ENCODE measurements at places on chromosomes 7 and 10. TPM values are rescaled to one million over a fixed set of nuclear protein-coding genes. Genes with fewer than 3 reads are reported as not detected.

- peak; percentile 87 for DNase-seq
These were observed 206 bp downstream of the UPF2 start for GRCh38 chr10:12042409-12042796.

DNA sequence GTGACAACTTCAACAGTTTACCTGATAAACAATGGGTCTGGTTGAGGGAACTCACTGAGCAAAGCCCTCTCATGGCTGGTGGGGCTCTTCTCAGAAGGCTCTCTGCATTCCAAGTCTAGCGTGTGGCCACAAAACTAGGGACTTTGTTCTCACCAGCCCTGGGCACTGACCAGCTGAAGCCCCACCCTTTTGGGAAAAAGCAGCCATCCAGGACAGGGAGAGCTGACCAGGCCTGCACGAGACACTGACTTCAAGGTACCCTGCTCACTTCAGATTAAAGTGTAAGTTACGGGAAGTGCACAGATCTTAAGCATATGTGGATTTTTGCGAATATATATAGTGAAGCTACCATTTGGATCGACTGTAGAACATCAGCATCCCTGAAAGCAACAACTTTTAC is 67.4 kb upstream of the LRRC4 start:
- DNase-seq = no peak

DNA sequence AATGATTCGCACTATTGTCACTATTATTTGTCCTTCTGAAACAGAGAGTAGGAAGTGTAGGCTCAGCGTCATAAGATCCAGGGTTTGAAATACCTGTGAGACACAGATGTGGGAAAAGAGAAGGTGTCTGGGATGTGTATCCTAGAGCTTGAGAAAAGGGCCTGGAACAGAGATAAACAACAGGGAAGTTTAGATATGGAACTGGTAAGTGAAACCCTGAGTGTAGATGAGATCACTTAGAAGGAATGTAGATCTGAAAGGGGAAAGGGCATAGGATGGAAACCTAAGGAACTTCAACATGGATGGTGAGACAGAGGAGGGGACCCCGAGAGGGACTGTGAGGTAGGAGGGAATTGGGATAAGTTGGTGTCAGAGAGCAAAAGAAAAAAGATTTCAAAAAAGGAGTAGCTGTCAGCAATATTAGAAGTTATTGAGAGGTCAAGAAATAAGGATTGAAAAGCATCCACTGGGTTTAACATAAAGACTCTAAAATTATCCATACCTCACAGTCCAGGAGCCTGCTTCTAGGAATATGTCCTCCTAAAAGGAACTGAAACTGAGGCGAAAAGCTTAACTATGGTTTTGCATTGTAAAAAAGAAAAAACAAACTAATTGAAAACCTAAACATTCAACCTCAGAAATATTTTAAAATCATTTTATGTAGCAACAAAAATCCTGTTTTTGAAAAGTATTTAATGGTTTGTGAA is 119.2 kb upstream of the NPVF start:
- DNase-seq = no peak

DNA sequence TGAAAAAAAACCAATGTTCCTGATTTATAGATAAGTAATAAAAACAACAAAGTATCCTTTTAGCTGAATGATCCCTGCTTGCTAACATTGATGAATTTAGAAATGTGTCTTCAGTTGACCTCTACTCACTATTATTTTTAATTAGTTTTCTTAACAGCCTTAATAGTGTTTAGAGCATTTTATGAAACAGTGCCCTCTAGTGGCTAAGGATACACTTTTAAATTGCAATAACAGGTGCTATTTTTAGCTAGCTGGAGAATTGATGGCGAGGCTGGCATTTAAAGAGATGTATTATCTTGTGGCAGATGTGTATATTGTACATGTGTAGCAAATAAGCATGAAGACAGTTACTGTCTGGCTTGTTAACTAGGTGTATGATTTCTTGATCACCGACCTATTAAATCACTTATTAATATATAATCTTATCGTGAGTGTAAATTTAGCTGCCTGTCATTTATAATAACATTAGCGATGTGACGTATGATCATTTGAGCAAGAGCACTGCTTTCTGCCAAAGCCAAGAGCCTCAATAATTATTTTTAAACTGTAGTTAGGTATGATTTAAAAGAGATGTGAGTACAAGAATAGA is 451.9 kb downstream of the DPP6 start:
- no peak for DNase-seq

The CCL26 gene
- not detected for polyA plus RNA-seq

The KLF14 gene
- polyA plus RNA-seq = not detected

The CTAGE8 gene
- polyA plus RNA-seq = not detected

Data from aorta (tissue), 5 donors.